Astrocyte (in vitro differentiated cells and primary cell): ENCODE measurements at places on chromosomes 5 and 9.

GRCh38 chr9:134991808-134992754 is 74.4 kb upstream of the FCN1 start:
- no peak for DNase-seq

DNA sequence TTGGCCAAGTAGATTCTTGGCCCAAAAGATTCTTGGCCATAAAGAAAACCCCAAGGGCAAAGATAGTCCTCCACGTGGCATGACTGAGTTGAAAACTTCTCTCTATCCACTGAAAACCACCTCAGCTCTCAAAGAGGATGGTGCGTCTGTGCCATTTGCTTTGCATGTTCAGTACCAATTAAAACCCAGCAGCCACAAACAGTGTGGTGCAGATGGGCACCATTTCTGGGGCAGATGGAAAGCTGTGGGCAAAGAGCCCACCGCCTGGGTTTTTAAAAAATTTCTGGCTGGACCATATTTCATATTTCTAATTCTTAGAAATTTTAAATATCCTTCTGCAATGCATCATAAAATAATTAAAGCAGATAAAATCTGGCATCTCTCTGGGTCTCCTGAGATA is 84.5 kb upstream of the PUM3 start:
- no peak for DNase-seq

- no peak for DNase-seq
Observed at GRCh38 chr5:54795284-54795683, 190.1 kb downstream of the ESM1 start.

GRCh38 chr9:89903141-89903475 is 298.3 kb downstream of the GADD45G start:
- DNase-seq: no peak

DNA sequence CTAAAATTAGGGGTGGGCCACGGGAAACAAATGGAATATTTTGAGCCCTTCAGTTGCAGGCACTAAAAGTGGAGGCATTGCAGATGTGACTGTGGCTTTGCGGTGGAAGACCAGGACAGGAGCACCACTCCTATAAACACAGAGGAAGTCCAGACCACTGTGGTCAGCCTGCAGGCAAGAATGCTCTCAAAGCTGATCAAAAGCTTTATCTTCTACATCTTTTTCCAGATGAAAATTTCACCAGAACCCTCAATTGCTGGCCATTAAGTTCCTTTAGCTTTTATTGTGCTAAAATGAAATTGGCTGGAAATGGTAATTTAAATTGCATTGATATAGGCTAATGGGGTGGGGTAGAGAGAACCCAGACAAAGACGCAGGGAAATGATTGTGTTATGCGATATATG is 208.8 kb downstream of the ERCC6L2 start:
- no peak for DNase-seq

DNA sequence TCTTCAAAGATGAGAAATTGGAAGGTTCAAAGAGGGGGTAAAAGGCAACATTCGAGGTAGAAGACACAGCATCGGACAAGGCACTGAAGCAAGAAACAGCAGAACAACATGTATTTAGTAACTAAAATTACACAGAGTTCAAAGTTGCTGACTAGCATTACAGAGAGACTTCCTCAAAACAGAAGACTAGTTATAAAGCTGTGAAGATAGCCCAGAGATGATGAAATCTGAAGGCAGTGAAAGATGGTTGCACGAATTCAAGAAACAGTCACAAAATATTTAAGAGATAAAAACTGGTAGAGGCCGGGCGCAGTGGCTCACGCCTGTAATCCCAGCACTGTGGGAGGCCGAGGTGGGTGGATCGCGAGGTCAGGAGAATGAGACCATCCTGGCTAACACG is 16.3 kb downstream of the MAPKAP1 start:
- no peak for DNase-seq

DNA sequence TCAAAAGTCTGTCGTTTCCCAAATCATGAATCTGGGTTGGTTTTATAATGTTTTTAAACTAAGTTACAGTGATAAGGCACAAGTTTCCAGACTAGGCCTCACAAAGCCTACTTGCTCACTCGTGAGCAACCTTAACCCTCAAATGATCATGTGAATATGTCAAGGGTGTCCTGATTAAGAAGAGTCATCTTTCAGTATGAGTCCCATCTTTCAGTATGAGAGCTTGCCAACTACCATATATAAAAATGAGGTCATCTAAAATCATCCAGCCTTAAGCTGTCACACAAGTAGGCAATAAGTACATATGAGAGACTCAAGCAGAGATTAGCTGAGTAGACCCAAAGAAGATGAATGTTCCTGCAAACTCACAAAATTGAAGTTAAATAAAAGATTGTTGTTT is 668.4 kb upstream of the FAM174A start:
- no peak for DNase-seq

- no peak for DNase-seq
Observed at GRCh38 chr5:95057615-95058014, 227.3 kb downstream of the MCTP1 start.

DNA sequence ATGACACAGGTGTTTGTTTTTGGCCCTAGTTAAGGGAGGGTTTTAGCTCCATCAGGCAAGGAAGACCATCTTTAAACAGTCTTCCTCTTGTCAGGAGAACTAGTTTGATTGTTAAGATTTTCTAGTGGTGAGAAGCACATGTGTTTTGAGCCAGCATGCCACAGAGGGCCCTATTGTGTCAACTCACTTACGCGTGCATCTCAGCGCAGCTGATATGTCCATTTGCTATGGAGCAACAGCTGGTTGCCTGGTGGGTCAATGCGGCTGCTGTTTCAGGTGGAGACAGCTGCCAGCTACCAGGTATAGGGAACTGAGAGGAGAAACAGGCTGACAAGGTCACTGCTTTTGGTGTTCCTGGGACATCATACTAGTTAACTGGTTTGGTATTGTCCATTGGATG is 100.5 kb upstream of the PRRC1 start:
- DNase-seq: no peak

DNA sequence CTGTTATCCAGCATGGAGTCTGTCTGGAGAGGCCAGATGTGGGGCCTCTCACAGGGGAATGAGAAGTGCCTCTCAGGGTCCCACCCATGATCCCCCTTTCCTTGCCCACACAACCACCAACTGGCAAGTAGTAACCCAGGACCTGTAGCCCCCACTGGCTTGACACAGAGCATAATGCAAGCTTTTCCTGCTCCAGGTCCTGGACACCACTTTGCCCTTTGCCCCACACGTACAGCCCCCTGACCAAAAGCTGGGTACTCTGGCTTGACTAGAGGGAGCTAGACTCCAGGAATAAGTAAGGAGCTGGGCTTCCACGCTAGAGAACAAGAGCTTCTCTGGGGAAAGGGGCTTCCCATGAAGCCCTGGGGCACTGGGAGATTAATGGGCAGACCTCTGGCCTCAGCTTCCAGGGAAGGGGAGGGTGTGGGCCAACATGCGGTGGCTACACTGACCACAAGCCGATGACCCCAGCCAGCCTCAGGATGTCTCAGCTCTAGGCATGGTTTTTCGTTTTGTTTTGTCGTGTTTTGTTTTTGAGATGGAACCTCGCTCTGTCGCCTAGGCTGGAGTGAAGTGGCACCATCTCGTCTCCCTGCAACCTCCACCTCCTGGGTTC is 109.5 kb downstream of the C9orf50 start:
- DNase-seq: no peak

DNA sequence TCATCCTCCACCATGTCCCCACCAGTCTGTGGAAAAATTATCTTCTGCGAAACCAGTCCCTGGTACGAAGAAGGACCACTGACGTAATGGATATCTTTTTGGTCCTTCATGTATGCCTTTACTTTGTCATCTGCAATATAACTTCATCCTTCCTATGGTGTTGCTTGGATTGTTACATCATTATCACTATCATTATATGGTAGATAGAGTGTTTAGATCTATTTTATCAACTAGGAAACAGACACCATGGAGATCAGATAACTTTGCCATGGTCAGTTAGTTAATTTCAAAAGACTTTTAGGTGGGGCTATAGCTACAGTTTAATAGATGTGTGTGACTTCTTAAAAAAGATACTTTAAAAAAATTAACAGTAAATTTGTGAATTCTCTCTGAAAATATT is 23.8 kb upstream of the CAMLG start:
- DNase-seq: no peak

GRCh38 chr9:126166866-126167265 is 159.8 kb upstream of the MVB12B start:
- no peak for DNase-seq

- no peak for DNase-seq
Observed at GRCh38 chr9:93902051-93902779, 52.9 kb downstream of the BARX1 start.

GRCh38 chr5:173625673-173626504 is 9.4 kb upstream of the BOD1 start:
- no peak for DNase-seq

- no peak for DNase-seq
Observed at GRCh38 chr5:59496524-59497134, 396.9 kb downstream of the PDE4D start.
